Mucosa of descending colon (tissue), 3 donors: ENCODE measurements at places on chromosomes 12 and 14. TPM values are rescaled to one million over a fixed set of nuclear protein-coding genes. Genes with fewer than 3 reads are reported as not detected.

Gene SCN8A
- total RNA-seq = 3.6 TPM

Gene LUM
- total RNA-seq = 68.5 TPM

GRCh38 chr12:84814664-84815245 lies 97.8 kb downstream of the SLC6A15 start:
- no peak for DNase-seq

GRCh38 chr12:32302218-32303173 lies 96.9 kb upstream of the FGD4 start:
- no peak for DNase-seq

- DNase-seq = no peak
These were observed 10.7 kb upstream of the TBC1D15 start for GRCh38 chr12:71828813-71829212.

GRCh38 chr12:39275846-39276245 lies 167.1 kb downstream of the KIF21A start:
- DNase-seq = no peak

DNA sequence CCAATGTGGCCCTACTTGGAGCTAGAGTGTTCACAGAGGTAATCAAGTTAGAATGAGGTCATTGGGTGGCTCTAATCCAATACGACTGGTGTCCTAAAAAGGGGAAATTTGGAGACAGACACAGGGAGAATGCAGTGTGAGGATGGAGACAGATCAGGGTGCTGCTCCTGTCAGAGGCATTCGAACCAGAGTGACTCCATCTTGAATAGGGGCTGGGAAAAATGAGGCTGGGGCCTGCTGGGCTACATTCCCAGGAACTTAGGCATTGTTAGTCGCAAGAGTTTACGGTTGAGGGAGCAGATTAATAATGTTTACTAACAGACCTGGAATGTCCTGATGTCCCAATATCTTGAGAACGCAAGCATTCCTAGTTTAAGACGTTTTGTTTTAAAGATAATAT lies 20.2 kb downstream of the TNFAIP2 start:
- no peak for DNase-seq

- no peak for DNase-seq
These were observed 181.2 kb downstream of the PRKCH start for GRCh38 chr14:61502459-61503093.
